ENCODE measurements at places on chromosomes 1 and 21.

GRCh38 chr1:174112489-174113162 lies 46.7 kb upstream of the RABGAP1L start:
- DNase-seq = no peak

DNA sequence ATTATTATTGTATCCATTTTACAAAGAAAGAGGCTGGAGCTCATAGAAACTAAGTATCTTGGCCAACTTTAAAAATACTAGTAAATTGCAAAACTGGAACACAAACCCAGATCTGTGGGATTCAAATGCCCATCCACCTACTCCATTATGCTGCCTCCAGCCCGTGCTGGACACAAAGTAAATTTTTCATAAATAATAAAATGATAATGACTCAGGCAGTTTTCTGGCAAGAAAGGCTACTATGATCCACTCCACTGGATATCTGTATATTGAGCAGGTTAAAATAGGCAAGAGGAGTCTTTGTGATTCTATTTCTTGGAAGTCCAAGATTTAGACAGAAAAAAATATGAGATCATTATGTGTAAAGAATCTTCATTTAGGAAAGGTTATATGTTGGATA lies 138.3 kb upstream of the DUSP10 start:
- no peak for DNase-seq

DNA sequence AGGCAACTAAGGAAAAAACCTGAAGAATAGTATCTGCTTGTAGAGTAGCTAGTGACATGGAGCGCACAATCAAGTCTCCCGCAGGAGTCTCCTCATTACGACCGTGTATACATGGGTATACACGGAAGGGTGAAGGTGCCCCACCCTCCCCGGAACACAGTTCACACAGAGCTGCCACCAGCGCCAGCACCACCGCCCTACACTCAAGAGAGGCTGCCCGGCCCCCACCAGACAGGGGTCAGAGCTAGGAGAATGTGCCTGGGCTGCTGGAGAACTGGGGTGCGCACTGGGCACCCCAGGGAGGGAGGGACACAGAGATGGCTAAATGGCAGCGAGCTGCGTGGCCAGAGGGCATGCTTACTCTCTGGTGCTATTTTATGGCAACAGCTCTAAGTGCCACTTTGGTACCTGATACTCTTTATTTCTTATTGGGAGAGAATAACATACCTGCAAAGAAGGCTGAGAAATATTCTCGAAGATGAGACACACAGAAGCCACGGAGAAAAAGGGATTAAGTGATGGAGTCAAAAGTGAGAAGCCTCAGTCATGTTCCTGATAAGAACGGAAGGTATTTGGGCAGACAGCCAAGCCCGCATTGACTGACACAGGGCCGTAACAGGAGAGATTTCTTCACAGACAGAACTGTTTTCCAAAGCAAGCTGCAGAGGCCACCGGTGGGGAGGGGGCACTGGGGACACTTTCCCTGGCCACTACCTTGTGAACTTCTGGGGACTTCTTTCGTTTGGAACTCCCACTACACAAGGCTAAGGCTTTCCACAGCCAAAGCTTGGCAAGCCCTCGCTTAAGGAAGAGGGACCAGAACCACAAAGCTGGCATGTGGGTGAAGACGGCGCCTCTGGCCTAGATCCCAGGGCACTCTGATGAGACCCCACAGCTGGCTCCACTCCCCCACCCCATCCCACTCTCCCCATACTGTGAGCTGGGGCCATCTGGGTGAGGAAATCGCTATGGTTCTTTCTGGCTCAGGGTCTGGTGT lies 108.0 kb downstream of the PGBD5 start:
- no peak for DNase-seq

DNA sequence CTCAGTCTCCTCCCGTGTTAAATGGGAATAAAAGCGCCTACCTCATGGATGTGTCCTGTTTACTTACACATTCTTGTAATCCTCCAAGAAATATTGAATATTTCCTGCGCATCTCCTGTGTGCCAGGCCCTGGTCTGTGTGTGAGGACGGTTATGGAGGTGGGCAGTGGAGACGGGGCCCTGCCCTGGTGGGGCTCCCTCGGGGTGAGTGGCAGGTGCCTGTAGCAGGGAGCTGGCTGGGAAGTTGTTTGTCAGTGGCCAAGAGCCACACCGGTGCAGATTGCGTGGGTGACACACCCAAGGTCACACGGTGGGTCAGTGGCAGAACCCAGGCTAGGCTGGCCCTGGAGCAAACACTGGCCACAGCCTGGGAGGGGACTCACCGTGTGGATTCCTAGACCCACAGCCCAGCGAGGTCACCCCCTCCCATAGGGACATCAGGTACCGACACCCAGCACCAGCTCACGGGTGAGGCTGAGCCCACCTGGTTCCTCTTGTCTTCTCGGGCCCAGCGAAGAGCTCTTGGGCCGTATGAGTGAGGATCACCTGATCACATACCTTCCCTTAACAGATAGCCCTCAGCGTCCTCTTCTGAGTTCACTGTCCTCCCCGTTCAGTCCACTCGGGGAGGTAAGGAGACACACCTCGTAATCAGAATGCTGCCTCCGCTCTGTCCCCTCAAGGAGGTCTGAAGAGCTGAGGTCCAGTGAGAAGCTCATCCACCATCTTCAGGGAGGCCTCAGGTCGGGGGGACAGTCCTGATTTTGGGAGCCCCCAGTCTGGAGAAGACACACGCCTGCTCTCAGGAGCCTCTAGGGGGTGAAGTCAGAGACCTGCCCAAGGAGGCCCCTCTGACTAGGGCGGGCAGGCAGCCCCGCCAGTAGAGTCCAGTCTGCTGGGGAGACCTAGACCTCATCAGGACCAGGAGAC lies 349.6 kb downstream of the MATN1 start:
- no peak for DNase-seq

DNA sequence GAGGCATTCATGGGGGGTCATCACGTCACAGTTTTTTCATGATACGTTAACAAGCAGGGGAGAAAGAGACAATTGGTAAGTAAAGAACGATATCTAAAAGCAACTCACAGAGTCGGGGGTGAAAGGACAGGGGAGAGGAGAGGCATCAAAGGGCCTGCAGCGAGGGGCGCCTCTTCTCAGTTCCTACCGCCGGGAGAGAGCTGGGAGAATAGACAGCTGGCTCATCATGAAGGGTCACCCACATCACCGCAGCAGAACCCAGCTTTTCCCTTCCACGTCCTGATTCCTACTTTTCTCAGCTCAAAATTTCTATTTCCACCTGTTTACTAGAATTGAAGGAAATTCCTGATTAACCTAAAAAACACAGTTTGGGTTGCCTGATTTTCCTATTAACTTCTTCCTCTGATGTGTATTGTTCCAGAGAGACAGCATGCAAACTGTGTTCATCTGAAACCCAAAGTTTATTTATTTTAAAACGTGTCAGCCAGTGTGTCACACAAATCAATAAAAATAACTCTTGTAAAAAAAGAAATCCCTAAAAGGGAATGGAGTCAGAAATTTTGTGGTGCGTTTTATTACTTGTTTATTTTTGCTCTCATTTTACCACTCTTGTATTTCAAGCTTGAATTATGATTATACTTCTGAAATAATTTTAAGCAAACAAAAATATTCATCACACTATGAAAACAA lies 75.4 kb downstream of the SLC25A24 start:
- DNase-seq = no peak
